ENCODE measurements at places on chromosomes 2 and 18.

GRCh38 chr2:69914950-69915945 lies at the start of gene MXD1:
TSS of gene MXD1 (plus strand) at chr2:69915109. CDS start at chr2:69915331, 222 bp downstream.
- peak; percentile 100 for DNase-seq

DNA sequence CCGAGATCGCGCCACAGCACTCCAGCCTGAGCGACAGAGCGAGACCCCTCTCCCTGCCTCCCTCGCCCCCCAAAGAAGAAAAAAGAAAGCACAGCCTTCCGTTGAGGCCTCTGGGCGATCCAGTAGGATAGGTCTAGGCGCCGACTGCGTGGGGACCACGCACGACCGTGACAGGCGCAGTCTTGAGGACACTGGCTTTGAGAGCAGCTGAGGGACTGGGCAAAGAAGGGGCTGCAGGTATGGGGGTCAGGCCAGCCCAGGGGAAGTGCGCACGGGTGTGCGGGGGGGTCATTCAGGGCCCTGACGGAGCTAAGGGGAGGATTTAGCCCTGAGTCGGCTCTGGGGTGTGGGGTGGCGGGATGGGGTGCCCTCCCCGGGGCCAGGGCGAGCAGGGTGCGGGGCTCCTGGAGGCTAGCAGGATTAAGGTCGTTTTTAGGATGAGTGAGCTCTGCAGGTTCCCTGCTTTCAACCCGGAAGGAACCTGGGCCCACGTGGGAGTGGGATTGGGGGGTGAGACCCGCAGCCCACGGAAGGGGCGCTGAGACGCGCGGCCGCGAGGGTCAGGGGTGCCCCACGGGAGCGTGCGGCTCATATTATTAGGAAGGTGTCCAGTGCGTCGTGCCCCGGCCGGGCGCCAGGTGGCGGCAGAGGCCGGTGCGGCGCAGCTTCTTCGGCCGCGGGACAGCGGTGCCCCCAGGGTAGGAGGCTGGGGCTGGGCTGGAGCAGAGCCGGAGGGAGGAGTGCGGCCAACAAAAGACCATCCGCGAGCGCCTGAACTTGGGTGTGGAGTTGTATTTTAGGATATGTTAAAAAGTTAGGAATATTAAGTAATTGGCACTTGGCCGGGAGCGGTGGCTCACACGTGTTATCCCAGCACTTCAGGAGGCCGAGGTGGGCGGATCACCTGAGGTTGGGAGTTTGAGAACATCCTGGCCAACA lies 20.5 kb upstream of the ZNF236 start:
- DNase-seq = peak; percentile 50

DNA sequence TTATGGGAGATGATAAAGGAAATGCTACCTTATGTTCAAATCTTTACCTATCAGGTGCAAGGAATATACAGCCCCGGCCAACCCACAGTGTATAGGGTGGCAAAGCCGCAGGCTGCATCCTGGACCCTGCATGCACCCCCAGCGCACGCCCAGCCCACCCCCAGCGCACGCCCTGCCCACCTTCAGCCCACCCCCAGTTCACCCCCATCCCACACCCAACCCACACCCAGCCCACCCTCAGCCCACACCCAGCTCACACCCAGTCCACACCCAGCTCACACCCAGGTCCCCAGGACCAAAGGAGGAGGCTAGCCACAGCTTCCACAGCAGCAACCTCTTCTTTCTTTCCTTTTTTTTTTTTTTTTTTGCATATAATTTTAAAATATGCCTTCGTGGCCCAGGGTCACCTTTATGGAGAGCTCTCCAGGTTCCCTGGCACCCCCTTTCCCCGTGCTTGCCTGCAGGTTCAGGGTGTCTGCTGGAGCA lies 120.9 kb downstream of the PTGR3 start:
- no peak for DNase-seq

DNA sequence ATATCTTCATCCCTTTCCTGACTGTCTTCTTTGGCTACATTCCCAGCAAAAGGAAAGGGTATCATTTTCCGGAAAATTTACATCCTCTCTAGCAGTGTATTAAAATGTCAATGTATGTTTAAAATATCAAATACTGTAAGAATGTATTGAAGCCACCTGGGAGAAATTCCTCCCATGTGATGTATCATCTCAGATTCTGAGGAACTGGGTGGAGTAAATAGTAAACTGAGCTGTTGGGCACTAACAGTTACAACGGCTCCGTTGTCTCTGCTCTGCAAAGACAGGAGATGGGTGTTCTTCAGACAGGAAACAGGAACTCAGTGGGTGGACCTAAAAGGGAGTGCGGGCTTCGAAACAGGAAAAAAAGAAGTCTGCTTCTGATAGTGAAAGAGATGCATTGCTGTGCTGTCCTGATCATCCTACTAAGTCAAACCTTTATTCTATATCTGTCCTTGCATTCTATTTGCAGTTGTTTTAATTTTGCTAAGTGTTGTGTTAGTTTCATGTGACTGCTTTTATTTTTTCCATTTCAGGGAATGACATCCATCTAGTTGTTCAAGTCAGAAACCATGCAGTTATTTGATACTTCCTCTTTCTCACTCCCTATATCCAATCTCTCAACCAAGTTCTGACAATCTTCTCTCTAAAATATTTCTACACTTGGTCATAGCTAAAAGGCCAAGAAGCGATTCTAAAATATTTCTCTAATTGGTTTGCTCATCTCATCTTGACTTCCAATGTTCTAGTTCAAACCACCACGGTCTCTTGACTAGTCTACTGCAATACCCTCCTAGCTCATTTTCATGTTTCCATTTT lies 19.4 kb downstream of the DOK1 start:
- no peak for DNase-seq

DNA sequence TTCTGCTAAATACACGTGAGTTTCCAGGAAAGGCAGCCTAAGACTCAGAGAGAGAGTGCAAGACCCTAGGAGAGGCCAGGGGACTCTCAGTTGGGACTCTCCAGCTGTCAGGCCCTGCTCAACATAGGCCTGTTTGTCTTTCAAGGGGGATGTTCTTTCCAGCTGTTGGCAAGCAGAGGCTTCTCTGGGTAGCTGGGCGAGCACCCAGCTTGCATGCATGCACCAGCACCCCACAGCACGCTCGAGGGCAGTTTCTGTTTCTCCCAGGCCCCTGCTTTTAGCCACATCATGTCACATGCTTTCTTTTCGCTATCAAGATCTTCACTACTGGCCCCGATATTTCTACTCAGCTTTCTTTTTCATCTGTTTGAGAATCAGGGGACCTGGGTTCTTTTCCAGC lies 479.3 kb upstream of the HS6ST1 start:
- DNase-seq = no peak

DNA sequence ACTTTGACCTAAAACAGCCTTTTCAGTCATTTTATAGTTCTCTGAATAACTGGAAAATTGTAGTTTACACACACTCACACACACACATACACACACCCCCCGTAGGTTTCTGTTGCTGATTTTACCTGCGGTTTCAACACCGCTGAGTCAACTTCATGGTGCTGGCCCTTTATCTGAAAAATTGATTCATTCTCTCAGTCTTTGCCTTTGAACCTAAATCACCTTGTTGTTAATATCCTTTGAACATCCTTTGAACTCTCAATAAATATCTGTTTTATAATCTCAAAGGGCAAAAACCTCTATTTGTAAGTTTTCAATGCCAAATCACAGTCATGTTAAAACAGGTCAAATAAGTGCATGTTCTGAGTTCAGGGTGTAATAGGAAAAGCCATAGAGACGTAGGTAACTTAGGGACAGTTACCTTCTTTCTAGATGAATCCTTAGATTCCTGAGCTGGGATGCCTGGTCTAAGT lies 109.0 kb upstream of the BZW1 start:
- DNase-seq = peak; percentile 58

DNA sequence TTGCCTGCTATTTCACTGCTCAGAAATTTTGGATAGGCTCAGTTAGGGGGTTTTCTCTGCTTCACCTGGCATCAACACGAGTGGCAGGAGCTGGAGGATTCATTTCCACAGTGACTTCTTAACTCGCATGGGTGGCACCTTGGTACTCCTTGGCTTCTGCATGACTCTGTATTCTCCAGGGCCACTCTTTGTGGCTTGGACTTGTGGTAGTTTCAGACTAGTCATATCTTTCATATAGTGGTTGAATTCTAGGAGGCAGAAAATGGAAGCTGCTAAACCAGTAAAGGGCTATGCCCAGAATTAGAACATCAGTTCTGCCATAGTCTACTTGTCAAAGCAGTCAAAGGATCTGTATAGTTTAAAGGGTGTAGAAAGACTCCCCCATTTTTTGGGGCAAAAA lies 6.8 kb downstream of the MAIP1 start:
- no peak for DNase-seq

DNA sequence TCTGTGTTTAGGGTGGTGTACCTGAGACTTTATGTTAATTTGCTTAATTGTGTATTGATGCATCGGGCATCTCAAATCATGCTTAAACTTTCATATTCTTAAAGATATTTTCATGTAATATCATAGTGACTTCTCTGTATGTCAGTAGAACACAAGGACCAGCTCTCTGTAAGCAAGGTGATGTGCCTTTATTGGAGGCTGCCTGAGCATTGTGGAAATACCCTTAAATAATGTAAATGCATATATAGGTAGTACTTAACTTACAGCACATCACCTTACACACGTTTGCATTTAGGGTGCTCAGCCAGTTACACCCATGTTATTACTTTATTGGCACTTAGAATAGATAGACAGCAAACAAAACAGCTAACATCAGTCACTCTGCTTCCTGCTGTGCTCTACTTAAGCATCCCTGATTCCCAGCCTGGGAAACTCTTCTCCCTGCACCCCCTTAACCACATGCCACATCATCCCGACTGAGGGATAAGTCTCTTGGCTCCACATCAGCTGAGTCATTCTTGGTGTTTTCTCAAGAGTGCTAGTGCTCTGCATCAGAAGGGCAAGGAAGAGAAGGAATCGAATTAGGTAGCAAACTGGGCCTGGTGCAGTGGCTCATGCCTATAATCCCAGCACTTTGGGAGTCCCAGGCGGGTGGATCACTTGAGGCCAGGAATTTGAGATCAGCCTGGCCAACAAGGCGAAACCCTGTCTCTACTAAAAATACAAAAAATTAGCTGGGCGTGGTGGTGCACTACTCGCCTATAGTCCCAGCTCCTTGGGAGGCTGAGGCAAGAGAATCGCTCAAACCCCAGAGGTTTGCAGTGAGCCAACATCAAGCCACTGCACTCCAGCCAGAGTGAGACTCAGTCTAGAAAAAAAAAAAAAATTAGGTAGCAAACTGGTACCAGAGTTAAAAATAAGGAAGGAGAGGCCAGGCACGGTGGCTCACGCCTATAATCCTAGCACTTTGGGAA lies 108.7 kb downstream of the MAP3K20 start:
- DNase-seq = no peak

DNA sequence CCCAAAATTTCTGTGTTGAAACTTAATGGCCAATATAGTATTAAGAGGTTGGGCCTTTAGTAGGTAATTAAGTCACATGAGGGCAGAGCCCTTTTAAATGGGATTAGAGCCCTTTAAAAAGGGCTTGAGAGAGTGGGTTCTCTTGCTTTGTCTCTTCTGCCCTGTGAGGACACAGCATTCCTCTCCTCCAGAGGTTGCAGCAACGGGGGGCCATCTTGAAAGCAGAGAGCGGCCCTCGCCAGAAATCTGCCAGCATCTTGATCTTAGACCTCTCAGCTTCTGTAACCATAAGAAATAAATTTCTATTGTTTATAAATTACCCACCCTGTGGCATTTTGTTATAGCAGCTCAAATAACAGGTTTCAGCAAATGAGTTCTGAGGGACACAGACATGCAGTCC lies 305.0 kb upstream of the LRP1B start:
- DNase-seq = no peak

GRCh38 chr2:217650716-217651360 lies 352.0 kb downstream of the TNS1 start:
- no peak for DNase-seq

DNA sequence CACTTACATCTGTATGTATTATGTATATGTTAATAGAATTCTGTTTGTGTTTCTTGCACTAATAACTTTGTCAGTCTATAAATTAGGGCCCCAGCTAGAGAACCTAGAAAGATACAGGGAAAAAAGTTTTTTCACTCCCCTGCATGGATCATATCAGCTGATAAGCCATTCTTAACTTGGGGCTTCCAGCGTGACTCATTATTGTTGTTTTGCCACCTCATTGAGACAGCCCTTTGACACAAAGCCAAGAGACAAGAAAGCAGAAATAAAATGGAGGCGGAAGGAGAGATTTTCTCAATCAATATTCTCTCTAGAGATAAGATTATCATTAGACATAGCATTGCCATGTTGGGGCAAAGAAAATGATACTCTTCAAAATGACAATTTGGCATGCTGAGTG lies 93.4 kb downstream of the AKAIN1 start:
- no peak for DNase-seq

GRCh38 chr18:23352042-23352441 lies 101.0 kb upstream of the RIOK3 start:
- DNase-seq = no peak
